ENCODE measurements at places on chromosomes 11 and 22.

DNA sequence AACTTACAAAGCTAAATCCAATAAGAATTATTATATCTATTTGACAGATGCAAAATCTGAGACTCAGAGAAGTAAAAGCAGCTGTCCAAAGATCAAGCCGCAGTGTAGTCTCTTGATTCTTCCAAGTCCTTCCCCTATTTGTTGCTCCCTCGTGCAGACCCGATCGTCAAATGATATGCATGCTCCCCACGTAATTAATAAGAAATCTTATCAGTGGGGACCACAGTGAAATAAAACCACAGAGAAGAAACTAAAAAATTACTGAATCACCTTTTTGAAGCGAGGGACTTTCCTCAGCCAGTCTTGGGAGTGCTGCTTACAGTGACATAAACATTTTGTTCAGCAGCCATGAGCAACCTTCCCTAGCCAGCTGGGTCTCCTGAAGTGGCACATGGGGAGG is 64.6 kb downstream of the SERGEF start:
- no peak for DNase-seq

- no peak for DNase-seq
These were observed 1.9 kb upstream of the CYB5R3 start for GRCh38 chr22:42651134-42651533.

GRCh38 chr11:72040491-72041363 is 39.6 kb downstream of the NUMA1 start:
- peak; percentile 91 for DNase-seq

DNA sequence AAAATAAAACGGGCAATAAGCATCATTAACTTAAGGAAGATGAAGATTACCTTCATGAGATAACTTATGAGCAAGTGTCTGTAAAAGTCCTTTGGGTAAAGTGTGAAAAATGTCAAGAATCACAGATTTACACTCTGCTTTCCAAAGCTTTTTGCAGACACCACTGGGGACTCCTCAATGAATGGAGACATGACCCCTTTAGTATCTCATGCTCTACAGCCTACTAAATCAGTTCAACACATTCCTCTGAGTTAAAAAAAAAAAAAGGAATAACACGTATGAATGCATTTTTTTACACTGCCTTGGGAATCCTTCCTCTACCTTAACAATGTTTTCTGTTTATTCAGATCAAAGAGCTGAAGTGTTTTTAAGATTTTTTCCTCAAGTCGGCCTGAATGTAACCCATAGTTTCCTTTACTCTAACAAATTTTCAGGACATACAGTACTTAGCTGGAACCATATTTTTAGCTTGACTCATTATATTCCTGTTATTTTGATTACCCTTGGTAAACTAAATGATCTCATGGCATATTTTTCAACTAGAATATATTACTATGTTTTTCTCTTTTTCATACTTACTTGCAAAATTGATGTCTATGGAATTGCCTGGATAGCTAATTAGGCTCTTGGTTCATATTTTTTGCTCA is 25.9 kb upstream of the RAB30 start:
- DNase-seq: no peak

GRCh38 chr22:33838644-33839043 is 81.6 kb downstream of the LARGE1 start:
- DNase-seq: no peak

DNA sequence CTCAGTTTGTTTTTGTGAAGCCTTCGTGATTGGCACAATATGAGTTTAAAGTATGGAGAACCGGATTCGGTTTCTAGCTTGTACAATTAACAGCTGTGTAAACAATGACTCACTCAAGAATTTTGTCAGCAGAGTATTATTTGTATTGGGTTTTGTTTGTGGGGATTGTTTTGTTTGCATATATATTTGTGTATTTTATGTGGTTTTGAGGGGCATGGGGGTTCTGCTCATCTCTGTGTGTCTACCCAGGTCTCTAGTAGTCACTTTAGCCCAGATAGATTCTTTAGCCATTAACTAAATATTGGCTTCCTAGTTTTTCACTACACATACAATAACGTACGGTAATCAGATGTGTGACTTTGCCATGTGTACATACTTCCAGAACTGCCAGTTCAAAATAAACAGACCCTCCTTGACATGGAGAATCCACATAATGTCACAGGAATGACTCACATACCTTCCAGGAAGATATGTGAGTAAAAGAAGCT is 7.5 kb upstream of the MS4A7 start:
- DNase-seq: no peak

DNA sequence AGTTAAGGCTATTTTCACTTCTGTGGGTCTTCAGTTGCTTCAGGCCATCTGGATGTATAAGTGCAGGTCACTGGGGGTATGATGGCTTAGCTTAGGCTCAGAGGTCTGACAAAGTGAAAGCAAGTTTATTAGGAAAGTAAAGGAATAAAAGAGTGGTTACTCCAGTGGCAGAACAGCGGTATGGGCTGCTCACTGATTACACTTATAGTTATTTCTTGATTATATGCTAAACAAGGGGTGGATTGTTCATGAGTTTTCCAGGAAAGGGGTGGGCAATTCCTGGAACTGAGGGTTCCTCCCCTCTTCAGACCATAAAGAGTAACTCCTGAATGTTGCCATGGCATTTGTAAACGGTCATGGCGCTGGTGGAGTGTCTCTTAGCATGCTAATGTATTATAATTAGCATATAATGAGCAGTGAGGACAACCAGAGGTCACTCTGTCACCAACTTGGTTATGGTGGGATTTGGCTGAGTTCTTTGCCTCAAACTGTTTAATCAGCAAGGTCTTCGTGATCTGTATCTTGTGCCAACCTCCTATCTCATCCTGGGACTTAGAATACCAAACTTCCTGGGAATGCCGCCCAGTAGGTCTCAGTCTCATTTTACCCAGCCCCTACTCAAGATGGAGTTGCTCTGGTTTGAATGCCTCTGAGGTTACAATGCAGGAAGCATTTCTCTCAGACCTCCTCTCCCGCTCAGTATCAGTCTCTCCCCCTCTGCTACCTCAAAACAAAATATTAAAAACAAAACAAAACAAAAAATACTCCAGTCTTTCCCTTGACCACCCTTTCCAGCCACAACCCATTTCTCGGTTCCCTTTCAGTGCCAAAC is 106.6 kb upstream of the SLC22A12 start:
- peak; percentile 3 for DNase-seq

- DNase-seq: no peak
These were observed 75.6 kb upstream of the MYOD1 start for GRCh38 chr11:17643506-17644405.

DNA sequence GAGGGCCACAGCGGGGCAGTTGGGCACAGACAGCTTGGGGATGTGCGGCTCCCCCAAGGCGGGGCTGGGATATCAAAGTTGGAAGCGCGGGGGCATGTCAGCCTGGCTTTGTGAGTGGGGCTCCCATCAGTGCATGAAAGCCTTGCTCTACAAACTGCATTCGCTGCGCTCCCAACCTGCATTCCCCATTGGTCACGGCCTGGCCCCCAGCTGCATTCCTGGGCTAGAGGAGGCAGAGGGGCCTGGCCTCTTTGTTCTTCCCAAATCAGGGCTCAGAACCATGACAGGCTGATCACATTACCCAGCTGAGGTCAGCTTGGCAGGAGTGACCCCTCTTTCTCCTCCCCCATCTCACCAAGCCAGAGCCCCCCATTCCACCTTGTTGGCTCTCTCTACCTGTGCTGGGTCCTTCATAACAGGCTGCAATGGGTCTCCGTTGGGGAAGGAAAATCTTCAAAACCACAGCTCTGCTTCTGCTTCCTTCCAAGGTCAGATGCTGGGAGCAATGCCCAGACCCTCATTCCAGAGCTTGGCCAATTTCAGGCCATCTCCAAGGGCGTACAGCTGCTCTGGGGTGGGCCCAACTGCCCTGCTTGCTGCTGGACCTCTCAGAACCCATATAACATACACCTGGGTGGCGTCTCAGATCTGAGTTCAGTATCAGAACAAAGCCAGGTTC is 38.7 kb upstream of the CDON start:
- DNase-seq: no peak

DNA sequence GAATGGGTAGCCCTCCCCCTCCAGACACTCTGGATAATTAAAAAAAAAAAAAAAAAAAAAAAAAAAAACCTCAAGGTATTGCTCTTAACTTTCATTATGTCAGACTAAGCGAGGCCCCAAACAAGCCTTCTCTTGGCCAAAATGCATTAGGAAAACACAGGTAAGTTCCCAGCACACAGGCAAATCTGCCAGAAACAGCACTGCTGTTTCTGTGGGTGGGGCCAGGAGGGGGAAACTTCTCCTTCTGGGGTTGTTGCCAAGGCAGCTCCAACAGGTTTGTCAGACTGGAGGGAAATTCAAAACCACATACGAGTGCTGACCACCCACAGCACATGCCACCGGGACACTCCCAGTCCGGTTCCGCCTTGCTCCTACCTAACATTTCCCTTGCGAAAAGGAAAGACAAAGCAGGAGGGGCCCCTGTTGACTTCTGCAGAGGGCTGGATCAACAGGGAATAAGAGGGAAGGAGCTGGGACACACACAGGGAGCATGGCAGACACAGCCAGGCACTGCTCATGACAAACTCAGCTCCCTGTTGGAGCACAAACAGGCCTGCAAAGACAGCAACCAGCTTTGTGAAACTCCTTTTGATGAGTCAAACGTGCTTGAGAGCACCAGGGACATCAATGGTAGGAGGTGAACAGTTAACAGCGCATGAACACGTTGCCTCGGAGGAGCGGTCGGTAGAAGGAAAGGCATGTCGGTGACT is 55.0 kb downstream of the MYH9 start:
- peak; percentile 94 for DNase-seq

- no peak for DNase-seq
These were observed 134.2 kb downstream of the CCDC81 start for GRCh38 chr11:86508604-86509587.

- DNase-seq: no peak
These were observed 40.8 kb downstream of the USP47 start for GRCh38 chr11:11882539-11882938.

GRCh38 chr11:118328745-118329144 is 13.8 kb downstream of the CD3D start:
- DNase-seq: no peak

DNA sequence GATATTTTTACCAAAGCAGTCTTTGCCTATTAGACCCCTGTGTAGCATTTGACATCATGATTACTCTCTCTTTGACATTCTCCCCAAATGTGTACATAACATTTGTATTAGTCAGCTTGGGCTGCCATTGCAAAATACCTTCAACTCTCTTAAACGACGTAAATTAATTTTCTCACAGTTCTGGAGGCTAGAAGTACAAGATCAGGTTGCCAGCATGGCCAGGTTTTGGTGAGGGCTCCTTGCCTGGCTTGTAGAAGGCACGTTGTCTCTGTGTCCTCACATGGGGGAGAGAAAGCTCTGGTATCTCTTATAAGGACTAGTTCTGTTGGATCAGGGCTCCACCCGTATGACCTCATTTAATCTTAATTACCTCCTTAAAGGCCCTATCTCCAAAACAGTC is 12.3 kb upstream of the DLAT start:
- no peak for DNase-seq

DNA sequence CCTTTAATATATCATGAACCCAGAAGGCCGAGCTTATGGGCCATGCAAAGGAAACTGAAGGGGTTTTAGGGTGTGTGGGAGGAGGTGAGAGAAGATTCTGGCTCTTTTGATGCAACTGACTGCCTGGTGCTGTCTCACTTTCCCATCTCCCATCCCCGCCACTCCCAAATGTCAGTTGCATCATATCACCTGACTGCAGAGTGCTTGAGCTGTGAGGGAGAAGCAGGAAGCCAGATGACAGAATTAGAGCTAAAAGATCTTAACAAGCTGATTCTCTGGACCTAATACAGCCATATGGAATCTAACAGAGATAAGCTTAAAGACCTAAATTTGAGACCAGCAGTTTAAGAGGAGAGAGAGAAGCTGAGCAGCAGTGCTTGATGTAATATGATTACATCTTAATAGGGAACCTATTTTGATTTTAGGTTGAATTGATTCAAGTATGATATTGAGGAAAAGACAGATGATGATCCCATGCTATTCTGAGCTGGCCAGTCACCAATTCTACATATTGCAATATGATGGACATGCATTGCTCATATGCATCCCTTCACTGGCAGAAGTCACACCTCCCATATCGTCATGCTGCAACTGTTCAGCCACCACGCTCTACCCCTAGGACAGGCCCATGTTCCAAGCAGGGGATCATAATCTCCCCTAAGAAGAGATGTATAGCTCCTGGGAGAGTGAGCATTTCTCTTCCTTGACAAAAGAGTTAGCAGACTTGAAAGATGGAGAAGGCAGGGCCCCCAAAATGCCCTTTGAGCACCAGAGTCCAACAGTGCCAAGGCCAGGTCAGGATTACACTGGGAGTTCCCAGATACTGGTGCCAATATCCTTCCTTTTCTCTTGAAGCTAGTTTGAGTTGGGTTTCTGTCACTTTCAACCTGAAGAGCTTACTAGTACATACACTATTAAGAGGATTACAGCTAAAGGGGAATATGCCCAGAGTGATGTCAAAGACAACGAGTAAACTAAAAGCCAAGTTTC is 44.9 kb downstream of the PLEKHA7 start:
- no peak for DNase-seq

DNA sequence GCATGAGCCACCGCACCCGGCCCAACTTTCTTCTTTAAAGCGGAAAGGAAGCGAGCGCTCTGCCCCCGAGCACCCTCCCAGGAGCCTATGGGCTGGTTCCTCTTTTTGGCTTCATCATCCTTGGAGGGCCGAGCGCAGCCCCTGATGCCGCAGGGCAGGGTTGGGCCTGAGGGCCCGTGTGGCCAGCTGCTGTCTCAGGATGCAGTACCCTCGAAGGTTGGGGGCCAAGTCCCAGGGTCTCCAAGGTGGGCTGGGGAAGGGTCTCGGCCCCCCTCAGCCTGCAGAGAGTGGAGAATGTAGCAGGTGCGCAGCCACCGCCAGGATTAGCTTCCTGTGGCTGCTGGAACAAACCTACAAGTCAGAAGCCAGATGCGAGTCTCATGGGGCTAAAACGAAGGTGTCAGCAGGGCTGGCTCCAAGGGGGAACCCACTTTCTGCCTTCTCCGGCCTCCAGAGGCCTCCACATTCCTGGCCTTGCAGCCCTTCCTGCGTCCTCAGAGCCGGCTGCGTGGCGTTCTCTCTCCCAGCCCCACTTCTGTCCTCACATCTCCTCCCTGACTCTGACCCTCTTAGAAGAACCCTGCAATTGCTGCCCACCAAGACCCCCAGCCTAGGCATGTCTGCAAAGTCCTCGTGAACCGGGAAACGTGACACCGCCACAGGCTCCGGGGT is 2.9 kb downstream of the PANX2 start:
- DNase-seq: no peak

DNA sequence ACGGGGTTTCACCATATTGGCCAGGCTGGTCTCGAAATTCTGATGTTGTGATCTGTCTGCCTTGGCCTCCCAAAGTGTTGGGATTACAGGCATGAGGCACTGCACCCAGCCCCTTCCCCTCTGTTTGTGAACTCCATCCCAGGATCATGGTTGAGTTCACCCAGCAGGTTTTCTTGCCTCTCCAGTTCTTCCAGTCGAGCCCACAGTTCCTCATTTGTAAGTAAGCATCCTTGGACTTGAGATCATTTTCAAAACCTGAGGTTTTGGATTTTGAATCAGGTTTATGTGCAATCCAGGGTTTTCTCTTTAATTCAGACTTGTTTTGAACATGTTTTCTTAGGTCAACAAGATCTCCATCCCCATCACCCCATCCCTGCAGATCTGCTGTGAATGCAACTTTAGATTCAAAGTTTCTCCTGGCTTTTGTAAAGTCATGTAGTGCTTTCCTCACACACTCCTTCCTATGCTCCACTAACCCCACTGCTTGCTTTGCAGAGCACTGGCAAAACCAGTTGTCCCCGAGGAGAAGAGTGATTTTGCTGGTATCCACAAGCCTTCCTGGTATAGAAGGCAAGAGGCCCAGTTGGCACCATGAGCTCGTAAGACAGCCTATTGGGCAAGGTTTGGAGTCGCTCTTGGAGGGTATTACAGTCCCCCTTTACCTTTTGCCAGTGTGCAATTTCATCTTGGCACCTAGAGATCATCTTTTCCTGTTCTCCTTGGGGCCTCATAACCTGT is 14.7 kb upstream of the VPREB1 start:
- peak; percentile 31 for DNase-seq

Data from islet precursor cell (in vitro differentiated cells).